ENCODE measurements at places on chromosomes 3 and 15.

DNA sequence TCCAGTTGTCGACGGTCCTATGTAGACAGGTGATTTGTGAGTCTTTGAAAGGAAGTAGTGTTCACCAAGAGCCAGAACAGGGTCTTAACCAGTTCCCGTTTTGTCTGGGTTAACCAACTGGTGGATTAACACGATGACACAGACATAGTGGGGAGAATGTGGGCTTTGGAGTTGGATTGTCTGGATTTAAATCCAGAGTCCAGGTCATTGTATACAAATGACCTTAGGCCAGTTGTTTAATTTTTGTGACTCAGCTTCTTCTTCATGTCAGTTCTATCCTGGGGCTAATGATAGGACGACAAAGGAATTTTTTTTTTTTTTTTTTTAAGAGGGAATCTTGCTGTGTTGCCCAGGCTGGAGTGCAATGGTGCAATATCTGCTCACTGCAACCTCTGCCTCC is 126.7 kb downstream of the LPP start:
- DNase-seq = no peak

GRCh38 chr15:91054816-91055215 is 32.4 kb upstream of the VPS33B start:
- DNase-seq = no peak

- no peak for DNase-seq
Observed at GRCh38 chr3:159806412-159806811, 182.2 kb upstream of the IL12A start.

- no peak for DNase-seq
Observed at GRCh38 chr3:85821130-85821756, 862.5 kb downstream of the CADM2 start.

DNA sequence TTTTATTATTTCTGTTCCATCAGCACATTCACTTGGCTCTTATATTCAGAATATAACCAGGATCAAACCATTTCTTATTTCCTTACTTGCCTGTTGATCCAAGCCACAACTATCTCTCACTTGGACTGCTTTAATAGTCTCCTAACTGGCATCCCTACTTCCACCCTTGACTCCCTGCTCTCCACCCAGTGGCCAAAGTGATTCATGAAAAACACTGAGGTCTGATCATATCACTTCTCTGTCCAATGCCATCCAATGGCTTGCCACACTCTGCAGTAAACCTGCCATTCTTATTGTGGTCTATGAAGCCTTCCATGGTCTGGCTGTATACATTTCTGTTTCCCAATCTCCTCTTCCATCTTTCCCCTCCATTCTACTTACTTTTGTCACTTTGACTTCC is 576.1 kb downstream of the PDCD6IP start:
- DNase-seq = no peak

DNA sequence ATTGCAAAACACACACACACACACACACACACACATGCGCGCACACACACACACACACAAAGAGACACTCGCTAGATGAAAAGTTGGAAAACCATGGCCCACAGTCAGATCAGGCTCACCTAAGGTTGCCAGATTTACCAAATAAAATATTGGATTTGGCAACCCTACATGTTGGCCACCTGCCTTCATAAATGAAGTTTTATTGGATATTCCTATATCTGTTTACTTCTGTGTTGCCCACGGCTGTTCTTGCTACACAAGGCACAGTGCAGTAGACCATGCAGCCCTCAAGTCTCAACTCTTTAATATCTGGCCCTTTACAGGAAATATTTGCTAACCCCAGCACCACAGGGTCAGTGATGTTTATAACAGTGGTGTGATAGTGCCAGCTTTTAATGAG is 445.0 kb upstream of the PROK2 start:
- no peak for DNase-seq

DNA sequence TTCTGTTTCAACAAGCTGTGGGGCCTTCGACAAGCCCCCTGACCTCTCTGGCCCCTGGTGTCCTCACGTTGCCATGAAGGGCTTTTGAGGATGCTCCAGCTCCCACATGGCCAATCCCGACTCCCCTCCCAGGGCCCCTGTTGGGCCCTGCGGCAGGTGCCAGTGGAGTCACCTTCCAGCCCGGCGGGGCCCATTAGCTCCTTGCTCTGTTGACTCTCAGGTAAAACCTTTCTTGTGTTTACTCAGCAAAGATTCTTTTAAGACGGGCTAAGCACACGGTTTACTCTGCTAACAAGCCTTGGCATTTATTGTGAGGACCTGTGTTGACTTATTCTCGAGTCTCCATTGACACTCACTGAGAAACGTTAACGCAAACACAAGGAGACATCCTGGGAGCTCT is 15.0 kb downstream of the RPLP1 start:
- no peak for DNase-seq

DNA sequence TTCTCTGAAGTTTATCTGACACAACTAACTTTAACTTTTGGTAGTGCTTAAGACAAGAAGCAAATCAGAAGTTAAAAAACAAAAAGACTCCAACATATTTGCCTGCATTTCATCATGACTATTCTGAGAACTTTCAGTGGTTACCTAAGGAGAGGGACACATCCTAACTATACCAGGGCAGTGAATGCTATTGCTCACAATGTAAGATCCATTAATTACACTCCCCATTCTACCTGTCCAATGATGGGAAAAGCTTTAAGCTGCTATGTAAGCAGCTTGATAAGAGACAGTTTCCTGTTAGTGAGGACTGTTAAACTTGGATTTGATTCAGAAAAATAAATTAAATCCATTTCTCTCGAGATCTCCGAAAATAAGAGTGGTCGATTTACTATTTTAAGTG is 37.5 kb downstream of the SERPINI1 start:
- DNase-seq = no peak
